ENCODE measurements at places on chromosomes 4 and X.
A peak's percentile ranks its signal among the peaks of the same experiment; 100 is the strongest.

- no peaks in the 10 kb centered on the region for H3K27me3 ChIP-seq
- peaks cover 3% of the 10 kb centered on the region for H3K4me1 ChIP-seq
- H3K27ac ChIP-seq, result no peak overlapping the region
These were observed 146.5 kb upstream of the MSX1 start for GRCh38 chr4:4712800-4713528.

- H3K36me3 ChIP-seq, result no peaks in the 10 kb centered on the region
- peak; percentile 51 for DNase-seq
- H3K27ac ChIP-seq, result peak overlapping the region; percentile 89
- H3K4me3 ChIP-seq, result peak overlapping the region; percentile 93
- peaks cover 61% of the 10 kb centered on the region for H3K4me1 ChIP-seq
These were observed 19.1 kb downstream of the SH3BP2 start for GRCh38 chr4:2811830-2812611.

GRCh38 chr4:78424461-78424860 lies 127.1 kb upstream of the ANXA3 start:
- H3K4me3 ChIP-seq, result no peak overlapping the region
- no peaks in the 10 kb centered on the region for H3K4me1 ChIP-seq
- no peak overlapping the region for H3K27ac ChIP-seq
- peaks cover 8% of the 10 kb centered on the region for H3K27me3 ChIP-seq
- no peaks in the 10 kb centered on the region for H3K36me3 ChIP-seq
- no peak for DNase-seq

DNA sequence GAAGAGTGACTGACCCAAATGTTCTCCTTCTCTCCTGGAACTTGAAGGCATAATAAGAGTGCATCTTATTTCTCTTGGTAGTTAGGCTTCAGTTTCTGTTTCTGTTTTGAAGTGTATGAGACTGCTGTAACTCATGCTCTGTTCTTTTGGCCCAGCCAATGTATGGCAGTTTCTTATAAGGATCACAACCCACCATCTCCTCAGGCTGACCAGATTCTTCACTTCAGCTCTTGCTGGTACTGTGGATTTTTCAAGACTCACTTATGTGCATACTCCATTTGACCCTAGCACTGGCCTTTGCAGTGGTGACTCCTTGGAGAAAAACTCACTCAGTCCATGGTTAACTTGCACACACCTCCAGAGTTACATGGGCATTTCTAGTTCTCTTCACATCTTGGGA lies 9.6 kb upstream of the YTHDC1 start:
- peaks cover 2% of the 10 kb centered on the region for H3K36me3 ChIP-seq
- peak overlapping the region; percentile 27 for H3K4me3 ChIP-seq
- H3K27ac ChIP-seq, result peak overlapping the region; percentile 17
- H3K4me1 ChIP-seq, result peaks cover 7% of the 10 kb centered on the region

DNA sequence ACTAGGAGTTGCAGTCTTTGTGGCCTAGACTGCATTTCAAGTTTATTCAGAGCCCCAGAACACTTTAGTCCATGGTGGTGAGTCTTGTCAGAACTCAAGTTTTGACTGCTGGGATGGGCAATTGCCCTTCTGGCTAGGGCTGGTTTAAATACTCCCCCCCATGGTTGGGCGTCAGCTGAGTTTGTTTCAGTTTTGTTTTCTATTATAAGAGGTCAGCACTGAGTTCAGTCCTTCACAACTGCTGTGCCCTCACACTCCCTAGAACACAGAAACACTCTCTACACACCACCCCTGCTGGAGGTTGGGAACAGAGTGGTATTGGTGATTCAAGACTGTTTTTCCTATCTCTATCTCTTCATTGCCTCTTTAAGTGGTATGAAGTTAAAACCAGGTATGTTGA lies 217.0 kb downstream of the GUCY2F start:
- no peaks in the 10 kb centered on the region for H3K36me3 ChIP-seq
- no peaks in the 10 kb centered on the region for H3K4me1 ChIP-seq
- H3K27ac ChIP-seq, result no peak overlapping the region
- no peak for DNase-seq

DNA sequence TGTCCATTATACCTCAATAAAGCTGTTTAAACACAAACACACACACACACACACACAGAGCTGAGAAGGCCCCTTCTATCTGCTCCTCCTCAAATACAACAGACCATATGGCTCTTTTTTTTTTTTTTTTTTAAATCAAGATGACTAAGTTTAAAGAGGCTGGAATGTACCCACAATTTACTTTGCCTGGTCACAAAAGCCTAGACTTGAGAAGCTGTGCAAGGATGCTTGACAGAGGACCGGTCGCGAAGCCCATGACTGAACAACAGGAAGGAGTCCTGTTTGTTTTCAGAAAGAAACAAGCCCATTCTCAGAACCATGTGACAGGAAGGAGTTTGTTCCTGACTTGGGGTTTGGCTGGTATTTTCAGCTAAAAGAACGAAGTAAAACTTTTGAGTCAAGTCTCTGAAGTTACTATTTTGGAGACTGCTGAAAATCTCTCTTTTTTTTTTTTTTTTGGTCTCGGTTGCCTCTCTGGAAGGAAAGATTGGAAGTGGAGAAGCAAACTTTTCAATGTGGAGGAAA lies 650.9 kb upstream of the TENM3 start:
- H3K4me3 ChIP-seq, result no peak overlapping the region
- H3K27me3 ChIP-seq, result no peaks in the 10 kb centered on the region
- H3K27ac ChIP-seq, result no peak overlapping the region
- no peak for DNase-seq
- H3K36me3 ChIP-seq, result no peaks in the 10 kb centered on the region

GRCh38 chr4:76117536-76117935 lies 30.7 kb downstream of the NUP54 start:
- H3K4me1 ChIP-seq, result no peaks in the 10 kb centered on the region
- DNase-seq, result no peak
- peaks cover 41% of the 10 kb centered on the region for H3K36me3 ChIP-seq
- H3K27ac ChIP-seq, result no peak overlapping the region
- H3K27me3 ChIP-seq, result no peaks in the 10 kb centered on the region
- no peak overlapping the region for H3K4me3 ChIP-seq

- no peaks in the 10 kb centered on the region for H3K4me1 ChIP-seq
- peaks cover 5% of the 10 kb centered on the region for H3K27me3 ChIP-seq
- no peaks in the 10 kb centered on the region for H3K36me3 ChIP-seq
- H3K27ac ChIP-seq, result no peak overlapping the region
- DNase-seq, result no peak
These were observed 28.6 kb upstream of the KIAA1210 start for GRCh38 chrX:119156241-119156640.

- H3K27ac ChIP-seq, result peak overlapping the region; percentile 29
- DNase-seq, result no peak
- peaks cover 2% of the 10 kb centered on the region for H3K4me1 ChIP-seq
- no peak overlapping the region for H3K4me3 ChIP-seq
- peaks cover 32% of the 10 kb centered on the region for H3K36me3 ChIP-seq
These were observed 68.3 kb downstream of the MANBA start for GRCh38 chr4:102692474-102692873.

DNA sequence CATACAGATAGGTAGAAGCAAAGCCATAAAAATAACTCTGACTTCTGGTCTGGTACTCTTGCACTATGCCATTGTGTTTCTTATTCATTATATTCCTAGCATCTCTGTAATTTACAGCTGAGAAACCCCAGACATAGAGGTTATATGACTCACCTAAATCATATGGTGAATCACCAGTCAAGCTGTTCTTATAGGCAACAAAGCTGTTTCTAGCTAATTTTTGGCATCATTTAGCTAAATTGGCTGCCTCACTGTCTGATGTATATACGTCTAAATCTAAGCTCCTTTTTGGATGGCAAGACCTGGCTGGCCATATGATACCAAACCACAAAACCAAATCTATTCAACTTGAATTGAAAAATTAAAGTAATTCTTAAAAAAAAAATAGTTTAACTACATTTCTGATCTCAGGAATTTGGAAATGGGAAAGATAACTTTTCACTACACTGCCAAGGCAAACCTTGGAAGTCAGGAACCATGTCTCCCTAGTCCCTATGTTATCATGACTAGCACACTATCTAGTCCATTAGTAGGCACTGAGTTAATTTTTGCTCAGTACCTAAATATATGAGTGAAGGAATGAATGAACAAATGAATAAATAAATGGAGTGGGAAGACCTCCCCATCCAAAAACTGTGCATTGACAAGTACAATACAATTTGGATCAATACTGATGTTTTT lies 41.3 kb upstream of the STAG2 start:
- peaks cover 2% of the 10 kb centered on the region for H3K36me3 ChIP-seq
- H3K4me1 ChIP-seq, result no peaks in the 10 kb centered on the region
- H3K27ac ChIP-seq, result no peak overlapping the region
- DNase-seq, result no peak
- H3K4me3 ChIP-seq, result no peak overlapping the region
- no peaks in the 10 kb centered on the region for H3K27me3 ChIP-seq

- H3K4me3 ChIP-seq, result no peak overlapping the region
- no peak for DNase-seq
- no peaks in the 10 kb centered on the region for H3K27me3 ChIP-seq
- no peaks in the 10 kb centered on the region for H3K4me1 ChIP-seq
- no peak overlapping the region for H3K27ac ChIP-seq
- H3K36me3 ChIP-seq, result peaks cover 46% of the 10 kb centered on the region
These were observed 53.7 kb downstream of the UPRT start for GRCh38 chrX:75327607-75328006.

DNA sequence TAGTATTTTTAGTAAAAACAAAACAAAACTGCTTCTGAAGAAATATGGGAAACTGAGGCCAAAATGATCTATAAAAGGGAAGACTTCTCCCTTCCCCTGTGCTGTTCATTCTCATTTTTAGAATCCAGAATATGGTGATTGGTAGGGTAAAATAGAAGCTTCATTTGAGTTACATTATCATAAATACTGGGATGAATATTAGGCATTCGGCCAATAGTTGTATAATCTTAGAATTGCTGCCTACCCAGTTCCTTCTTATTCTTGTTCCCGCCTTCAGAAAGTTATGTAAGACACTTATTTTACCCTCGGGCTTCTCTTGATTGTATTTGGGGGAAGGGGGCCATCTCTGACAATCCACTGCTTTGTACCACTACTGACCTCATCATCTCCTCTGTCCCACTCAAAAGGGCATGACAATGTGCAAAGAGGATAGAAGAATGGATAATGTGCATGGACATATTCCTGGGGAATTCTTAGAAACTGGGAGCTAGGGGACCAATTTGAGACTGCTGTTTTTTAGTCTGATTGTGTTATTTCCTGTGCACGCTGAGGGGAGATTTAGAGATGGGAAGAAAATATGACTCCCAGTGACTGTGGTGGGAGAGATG lies 588 bp downstream of the ART3 start:
- peaks cover 6% of the 10 kb centered on the region for H3K27me3 ChIP-seq
- no peak overlapping the region for H3K27ac ChIP-seq
- no peaks in the 10 kb centered on the region for H3K36me3 ChIP-seq
- H3K4me3 ChIP-seq, result no peak overlapping the region
- H3K4me1 ChIP-seq, result no peaks in the 10 kb centered on the region
- no peak for DNase-seq

DNA sequence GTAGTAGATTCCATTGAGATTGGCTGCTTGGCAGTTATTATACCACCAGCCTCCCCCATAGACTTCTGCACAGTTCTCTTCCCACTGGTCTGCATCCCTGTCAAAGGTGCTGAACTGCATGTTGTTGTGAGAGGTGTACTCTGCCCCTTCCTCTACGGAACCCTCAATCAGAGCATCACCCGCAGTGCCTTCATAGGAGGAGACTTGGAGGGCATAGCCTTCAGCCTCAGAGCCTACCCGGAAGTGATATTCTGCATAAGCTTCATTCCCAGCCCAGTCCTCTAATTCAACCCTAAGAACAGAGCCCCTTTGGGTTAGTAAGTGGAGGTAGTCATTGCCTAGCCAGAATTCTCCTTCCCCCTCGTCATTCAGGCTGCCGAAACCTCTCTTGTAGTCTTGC lies 6.3 kb downstream of the FGA start:
- H3K4me1 ChIP-seq, result no peaks in the 10 kb centered on the region
- no peak for DNase-seq
- no peaks in the 10 kb centered on the region for H3K36me3 ChIP-seq
- no peak overlapping the region for H3K27ac ChIP-seq
- H3K4me3 ChIP-seq, result no peak overlapping the region

DNA sequence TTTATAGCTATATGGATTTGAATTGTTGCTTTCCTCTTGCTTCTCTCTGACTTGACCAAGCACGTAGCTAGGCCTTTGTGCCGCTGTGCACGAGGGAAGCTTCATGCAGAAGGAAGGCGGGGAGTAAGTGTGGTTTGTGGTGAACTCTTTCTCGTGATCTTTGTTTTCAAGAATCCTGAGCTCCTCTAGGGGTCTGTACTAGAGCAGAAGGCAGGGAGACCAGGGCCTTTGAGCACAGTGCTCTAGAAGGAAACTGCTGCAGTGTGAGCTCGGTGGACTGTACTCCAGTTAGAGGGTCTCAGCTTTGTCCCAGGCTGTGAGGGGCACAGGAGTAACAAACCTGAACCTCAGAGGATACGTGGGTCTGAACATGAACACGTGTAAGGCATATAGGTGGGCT lies 49.0 kb downstream of the AGA start:
- no peaks in the 10 kb centered on the region for H3K36me3 ChIP-seq
- peaks cover 2% of the 10 kb centered on the region for H3K4me1 ChIP-seq
- no peak for DNase-seq
- H3K27ac ChIP-seq, result no peak overlapping the region
- H3K27me3 ChIP-seq, result peaks cover 13% of the 10 kb centered on the region

- H3K4me3 ChIP-seq, result no peak overlapping the region
- no peaks in the 10 kb centered on the region for H3K36me3 ChIP-seq
- DNase-seq, result no peak
- no peak overlapping the region for H3K27ac ChIP-seq
- no peaks in the 10 kb centered on the region for H3K4me1 ChIP-seq
These were observed 13.5 kb upstream of the PRPS2 start for GRCh38 chrX:12777670-12778069.

- H3K36me3 ChIP-seq, result peaks cover 1% of the 10 kb centered on the region
- peak overlapping the region; percentile 36 for H3K27ac ChIP-seq
- H3K4me1 ChIP-seq, result peaks cover 2% of the 10 kb centered on the region
- no peak for DNase-seq
These were observed 6.8 kb downstream of the MSX1 start for GRCh38 chr4:4866124-4866865.

DNA sequence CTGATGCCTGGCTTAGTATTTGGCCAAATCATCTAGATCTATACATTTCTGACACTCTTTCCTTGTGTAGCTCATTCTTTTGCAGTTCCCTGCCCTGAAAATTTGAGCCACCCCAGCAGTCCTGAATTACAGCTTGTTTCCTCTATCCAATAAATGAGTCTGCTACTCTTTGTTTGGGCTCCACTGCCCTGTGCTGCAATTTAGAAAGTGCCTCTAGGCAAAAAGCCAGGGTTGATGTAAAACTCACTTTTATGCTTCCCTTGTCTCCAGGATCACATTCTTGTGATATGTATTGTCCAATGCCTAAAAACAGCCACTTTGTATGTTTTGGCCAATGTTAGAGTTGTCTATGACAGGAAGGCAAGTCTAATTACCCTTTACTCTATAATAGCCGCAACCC lies 101.7 kb upstream of the MAP3K15 start:
- peaks cover 9% of the 10 kb centered on the region for H3K4me1 ChIP-seq
- no peaks in the 10 kb centered on the region for H3K27me3 ChIP-seq
- H3K36me3 ChIP-seq, result peaks cover 4% of the 10 kb centered on the region

GRCh38 chrX:45710081-45710801 lies 509.6 kb upstream of the DIPK2B start:
- H3K27me3 ChIP-seq, result no peaks in the 10 kb centered on the region
- H3K36me3 ChIP-seq, result no peaks in the 10 kb centered on the region
- H3K4me3 ChIP-seq, result no peak overlapping the region
- peaks cover 20% of the 10 kb centered on the region for H3K4me1 ChIP-seq
- DNase-seq, result no peak
